ENCODE measurements at places on chromosomes 5 and 9.

DNA sequence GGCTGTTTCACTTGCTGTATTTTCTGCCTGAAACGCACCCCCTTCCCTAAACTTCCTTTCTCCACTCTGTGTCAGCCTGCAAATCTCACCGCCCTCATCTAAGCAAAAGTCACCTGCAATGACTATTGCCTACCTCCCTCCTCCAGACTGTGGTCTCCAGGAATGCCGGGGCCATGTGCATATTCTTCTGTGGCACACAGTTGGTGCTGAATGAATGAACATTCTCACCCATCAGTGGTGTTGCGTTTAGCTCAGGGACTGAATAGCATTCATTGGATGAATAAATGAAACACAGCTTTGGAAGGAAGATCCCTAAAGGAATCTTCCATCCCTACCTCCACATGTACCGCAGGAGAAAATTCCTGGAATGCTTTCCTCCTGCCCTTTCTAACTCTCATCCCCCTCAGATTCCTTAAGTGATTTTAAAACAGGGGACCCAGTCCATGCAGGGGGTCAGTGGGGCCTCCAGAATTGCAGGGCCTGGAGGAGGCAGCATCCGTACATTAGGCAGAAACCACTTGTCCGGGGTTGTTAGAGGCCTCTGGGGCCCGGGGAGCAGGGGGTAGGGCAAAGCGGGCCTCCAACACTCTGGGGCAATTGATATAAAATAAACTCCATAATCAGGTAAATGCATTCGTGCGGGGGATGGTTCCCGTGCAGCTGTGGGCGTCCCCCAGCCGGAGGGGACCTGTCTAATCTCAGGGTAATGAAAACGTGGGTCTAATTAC is 28.3 kb upstream of the PTGS1 start:
- no peak for DNase-seq

GRCh38 chr5:6593148-6594016 is 39.5 kb downstream of the NSUN2 start:
- DNase-seq = no peak

GRCh38 chr5:176320577-176320976 is 41.0 kb downstream of the KIAA1191 start:
- DNase-seq = no peak

- DNase-seq = no peak
Observed at GRCh38 chr5:157506066-157506590, 46.1 kb downstream of the NIPAL4 start.

- DNase-seq = peak; percentile 59
Observed at GRCh38 chr9:137029058-137029936, 1.3 kb upstream of the ABCA2 start.

Measured in NCI-H146 (cell line).